ENCODE measurements at places on chromosomes 12 and 14.

DNA sequence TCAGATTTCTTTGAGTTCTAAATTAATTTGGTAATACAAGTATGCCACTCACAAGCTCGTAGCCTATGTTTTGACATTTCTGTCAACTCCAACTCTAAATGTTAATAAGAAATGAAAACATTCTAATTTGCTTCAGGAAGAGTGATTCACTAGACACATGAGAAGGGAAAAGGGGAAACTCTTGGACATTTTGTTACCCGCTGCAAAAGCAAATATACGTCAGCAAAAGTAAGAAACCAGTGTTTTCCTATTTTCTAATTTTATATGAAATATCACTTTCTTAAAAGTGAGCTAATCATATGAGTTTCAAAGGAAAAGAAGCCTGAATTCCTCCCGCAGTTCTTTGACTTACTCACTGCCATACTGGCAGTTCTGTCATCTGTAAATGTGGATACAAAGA is 162.3 kb downstream of the GRIP1 start:
- DNase-seq = no peak

DNA sequence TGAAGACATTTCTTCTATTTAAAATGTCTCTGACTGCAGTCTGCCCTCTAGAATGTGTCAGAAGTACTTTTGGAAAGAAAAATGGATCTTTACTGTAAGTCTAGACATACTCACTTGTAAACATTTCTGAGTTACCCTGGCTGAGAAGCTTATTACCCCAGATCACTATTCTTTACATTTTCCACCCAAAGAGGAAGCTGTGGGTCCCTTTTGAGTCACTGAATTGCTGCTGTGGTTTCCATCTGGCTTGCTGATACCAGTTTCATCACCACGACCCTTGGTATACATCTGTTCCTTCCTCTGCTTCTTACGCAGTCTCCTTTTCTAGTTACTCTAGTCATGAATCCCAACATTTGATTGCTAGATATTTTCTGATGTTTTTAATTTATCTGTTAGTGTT is 20.2 kb upstream of the CLEC4D start:
- DNase-seq = no peak

GRCh38 chr12:52865090-52865944 is 16.5 kb upstream of the KRT78 start:
- peak; percentile 78 for DNase-seq

- no peak for DNase-seq
Measured at GRCh38 chr12:115866909-115867525, 410.5 kb downstream of the MED13L start.

DNA sequence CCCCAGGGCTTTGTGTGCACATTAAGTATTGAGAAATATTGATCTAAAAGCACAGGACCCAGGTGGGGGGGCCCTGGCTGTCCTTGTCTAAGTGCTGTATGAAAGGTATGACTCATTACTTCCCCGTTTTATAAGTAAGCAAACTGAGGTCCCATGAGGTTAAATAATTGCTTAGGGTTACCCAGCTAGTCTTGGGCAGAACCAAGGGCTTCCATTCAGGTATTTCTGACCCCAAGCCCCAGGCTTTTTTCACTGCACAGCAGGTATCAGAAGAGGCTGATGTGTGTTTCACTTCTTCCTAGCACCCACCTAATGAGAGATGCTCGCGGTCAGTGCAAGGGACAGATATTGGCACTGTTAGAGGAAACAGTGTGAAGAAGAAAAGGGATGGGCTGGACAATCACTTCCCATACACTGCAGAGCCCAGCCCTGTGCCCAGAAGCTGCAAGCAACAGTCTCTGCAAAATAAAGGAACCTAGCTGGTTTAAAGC is 4.7 kb upstream of the TC2N start:
- DNase-seq = no peak
